ENCODE measurements at places on chromosomes 5 and 9.

- DNase-seq, result no peak
Observed at GRCh38 chr5:114208120-114208519, 153.8 kb upstream of the KCNN2 start.

- peak; percentile 5 for DNase-seq
Observed at GRCh38 chr9:18596920-18597319, 123.0 kb downstream of the ADAMTSL1 start.

GRCh38 chr5:54869691-54870090 is 115.7 kb downstream of the ESM1 start:
- DNase-seq, result no peak

- DNase-seq, result no peak
Observed at GRCh38 chr5:154273963-154274827, 83.7 kb downstream of the GALNT10 start.

- no peak for DNase-seq
Observed at GRCh38 chr9:78909566-78909965, 612.6 kb downstream of the PSAT1 start.

DNA sequence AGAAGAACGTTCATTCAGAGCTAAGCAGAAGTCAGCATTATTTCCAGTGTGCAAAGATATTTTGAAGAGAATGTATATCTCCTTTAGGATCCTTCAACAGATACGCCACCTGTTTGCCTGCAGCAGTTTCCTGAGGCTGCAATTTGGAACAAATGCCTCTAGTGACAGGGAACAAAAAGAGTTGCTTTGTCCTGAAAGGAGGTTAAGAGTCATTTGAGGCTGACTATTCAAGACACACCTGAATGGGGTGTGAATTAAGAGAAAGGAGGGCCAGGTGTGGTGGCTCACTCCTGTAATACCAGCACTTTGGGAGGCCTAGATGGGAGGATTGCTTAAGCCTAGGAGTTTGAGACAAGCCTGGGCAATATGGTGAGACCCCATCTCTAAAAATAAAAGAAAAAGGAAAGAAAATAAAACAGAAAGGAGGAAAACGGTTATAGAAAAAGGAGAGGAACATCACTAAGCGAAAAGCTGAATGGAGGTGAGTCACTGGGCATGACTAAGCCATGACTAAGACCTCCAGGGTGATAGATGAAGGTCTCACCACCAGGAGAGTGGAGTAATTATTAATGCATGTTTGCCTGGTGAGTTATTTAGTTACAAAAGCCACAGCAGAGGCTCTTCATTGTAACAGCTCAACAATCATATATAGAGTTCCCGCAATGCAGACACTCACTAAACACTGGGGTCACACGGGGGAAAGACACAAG is 255.2 kb upstream of the TNC start:
- DNase-seq, result peak; percentile 99

- DNase-seq, result peak; percentile 74
Observed at GRCh38 chr5:151571270-151572173, 19.6 kb downstream of the FAT2 start.

DNA sequence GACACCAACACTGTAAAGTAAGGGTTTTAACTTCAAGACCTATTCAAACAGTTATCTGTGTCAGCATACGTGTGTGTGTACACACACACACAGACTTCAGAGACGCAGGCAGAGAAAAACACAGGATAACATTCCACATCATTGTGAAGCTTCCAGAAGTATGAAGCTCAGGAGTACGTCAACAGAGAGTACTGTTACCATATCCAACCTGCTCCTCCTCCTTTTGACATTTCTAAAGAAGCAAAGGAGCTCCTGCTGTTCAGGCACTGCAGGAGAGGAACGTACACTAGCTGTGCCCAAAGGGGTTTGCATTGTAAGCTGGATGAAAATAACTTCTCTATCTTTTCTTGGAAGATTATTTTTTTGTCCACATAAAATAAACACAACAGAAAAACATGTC is 180.7 kb downstream of the MEF2C start:
- no peak for DNase-seq

GRCh38 chr5:88882276-88883038 is 527 bp downstream of the MEF2C start:
- no peak for DNase-seq

DNA sequence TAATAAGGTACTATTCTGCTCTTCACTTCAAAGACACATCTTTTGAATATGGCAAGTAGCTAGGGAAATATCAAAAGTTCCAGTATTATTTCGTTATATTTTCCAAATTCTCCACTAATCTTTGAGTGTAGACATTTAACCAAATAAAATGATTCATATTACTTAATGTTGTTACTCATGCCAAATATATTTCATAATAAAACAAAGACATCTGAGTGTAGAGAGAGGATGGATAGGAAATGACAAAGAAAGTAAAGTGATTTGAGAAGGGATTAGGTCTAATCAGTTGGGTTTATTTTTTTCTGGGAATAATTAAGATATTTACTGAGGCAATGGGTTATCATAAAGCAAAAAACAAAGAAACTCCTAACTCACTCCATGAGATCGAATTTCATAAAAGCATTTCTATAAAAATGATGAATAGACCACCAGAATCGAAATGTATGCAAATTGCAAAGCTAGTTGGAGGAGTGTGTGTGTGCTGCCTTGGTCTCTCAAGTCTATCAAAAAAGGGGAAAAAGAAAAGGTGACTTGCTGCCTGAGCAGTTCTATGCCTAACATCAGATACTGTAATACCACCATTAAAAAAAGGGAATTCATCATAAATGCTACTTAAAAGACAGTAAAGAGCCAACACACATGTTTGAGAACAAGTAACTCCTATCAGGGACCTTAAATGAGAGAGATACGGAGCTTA is 255.5 kb downstream of the PDE4D start:
- DNase-seq, result no peak

DNA sequence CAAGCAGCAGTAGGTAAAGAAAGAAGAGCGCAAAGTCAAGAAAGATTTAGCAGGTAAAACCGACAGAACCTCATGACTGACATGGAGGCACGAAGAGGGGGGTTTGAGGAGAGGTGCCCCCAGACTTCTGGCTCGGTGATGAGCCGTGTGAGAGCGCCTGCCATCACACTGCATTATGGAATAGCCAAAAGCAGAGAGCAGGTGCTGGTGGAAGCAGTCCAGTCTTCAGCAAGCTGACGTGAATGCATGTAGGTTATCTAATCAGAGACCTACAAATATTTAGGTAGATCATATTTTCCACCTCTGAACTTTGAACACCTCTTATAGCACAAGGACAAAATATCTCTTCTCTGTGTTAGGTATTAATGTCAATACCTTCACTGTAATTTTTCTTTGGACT is 68.4 kb downstream of the RNF130 start:
- DNase-seq, result no peak

- no peak for DNase-seq
Observed at GRCh38 chr5:177319913-177320588, 8.4 kb upstream of the MXD3 start.

DNA sequence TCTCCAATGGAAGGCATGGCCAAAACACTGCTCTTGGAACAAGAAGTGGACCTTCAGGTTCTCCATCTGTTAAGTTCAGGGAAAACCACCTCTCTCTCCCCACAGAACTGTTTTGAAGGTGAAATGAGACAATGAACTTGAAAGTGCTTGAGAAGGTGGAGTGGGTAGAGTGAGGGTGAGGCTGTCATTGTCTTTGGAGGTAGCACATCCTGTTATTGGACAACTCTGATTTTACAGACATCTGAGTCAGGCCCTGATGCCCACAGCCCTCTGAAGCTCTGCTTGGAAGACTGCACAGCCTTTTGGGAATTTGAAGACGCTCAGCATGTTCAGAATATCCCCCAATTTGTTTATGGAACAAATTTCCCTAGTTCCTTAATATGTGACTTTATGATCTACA is 27.6 kb upstream of the TEX48 start:
- DNase-seq, result no peak

- no peak for DNase-seq
Observed at GRCh38 chr5:37576552-37576951, 197.4 kb downstream of the WDR70 start.

DNA sequence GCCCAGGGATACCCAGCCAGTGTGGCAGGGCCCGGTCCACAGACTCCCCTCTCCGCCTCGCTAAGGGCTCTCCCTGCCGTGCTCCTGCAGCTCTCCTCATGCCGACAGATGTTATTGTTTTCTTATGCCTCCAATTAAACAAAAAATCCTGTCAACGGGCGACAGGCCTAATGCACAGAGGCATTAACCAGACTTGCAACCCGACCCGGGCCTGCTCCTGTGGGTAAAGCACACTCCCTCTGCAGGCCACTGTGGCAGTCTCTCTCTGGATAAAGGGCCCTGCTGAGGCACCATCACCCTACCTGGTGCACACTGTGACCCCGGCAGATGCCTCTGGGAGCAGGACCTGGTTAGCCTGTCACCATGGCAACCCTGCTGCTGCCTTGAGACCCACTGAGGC is 27.5 kb upstream of the HAND1 start:
- no peak for DNase-seq

GRCh38 chr9:121383715-121384114 is 13.7 kb upstream of the STOM start:
- no peak for DNase-seq

DNA sequence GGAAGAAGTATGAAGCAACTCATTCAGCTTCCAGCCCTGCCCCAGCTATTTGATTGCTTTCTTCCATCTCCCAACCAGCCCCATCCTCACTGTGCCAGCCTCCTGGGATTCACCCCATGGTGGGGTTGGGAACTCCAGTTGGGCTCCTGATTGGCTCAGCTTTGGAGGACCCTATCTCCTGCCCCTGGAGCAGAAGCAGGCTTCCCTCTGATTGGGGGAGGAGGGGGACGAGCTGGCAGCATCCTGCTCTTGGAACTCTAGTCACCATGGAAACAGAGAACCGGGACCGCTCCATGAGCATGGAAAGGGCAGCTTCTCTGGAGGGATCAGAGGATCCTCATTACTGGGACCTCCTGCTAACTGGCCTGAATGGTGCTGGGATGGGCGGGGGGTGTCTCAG is 2.6 kb downstream of the SLC6A7 start:
- no peak for DNase-seq

DNA sequence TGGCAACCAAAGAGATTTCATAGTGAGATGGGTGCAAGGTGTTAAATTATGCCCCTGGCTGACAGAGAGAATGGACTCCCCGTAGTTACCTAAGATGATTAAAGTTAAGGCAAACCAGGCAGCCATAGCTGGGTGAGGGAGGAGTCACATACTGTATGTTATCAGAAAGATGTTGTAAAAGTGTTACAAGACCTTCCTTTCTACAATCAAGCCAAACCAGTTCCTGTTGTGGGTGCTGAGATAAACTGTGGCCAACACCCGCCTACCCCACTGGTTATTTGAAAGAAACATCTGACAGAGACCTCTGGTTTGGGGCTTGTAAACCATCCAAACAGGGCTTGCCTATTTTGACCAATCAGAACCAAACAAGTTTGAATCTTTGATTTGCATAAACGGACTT is 684.7 kb upstream of the NUDT12 start:
- DNase-seq, result no peak

DNA sequence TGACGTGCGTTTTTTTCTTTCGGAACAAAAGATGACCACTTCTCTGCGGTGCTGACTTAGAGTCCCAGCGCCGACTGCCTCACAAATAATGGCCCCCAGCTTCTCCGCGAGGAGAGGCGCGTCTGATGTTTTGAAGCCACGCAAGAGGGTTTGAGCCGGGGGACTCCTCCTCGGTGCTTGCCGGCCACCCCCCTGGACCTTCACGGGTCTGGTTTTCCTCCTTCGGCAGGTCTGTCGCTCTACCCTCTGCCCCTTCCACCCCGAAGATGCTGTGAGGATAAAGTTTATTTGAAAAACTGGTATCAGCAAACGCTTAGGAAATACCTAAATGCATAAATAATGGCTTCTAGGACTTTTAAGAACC is 584 bp downstream of the USP20 start:
- peak; percentile 42 for DNase-seq

DNA sequence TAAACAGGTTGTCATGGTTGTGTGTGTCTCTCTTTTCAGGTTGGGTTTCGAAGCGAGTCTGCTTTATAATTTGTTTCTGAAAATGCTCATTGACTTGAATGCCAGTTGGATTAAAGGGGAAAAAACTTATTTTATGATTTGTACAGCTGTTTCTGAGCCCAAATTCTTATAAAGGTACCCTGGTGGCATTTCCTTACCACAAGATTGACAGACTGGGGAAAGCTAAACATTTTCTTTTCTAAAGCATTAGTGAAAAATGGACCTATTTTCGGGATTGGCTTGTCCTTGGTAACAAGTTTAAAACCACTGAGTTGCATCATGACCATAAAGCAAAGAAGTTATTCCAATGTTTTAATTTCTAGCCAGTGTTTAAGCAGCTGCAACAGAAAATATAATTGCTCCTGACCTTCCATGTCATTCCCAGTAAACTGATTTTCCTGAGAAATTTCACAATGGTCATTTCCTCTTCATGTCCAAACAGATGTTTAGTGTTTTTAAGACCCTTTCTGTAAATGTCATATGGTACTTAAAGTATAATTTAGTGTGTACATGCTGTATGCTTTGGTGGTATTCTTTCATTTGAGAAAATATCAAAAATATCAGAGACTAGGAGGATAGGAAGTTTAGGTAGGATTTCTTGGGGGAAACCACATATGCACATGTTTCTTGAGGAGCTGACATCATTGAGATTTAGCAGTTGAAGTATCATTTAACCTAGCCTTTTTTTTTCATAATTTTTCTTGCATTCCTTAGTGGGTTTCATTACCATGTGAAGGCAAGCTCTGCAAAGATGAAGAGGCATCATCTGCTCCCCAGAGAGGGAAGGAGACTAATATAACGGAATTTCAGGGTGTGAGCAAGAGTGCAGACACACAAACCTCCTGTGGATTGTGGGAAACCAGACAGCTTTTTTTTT is 667.1 kb upstream of the RGMB start:
- DNase-seq, result no peak

- DNase-seq, result no peak
Observed at GRCh38 chr9:116380496-116380995, 227.0 kb downstream of the PAPPA start.

DNA sequence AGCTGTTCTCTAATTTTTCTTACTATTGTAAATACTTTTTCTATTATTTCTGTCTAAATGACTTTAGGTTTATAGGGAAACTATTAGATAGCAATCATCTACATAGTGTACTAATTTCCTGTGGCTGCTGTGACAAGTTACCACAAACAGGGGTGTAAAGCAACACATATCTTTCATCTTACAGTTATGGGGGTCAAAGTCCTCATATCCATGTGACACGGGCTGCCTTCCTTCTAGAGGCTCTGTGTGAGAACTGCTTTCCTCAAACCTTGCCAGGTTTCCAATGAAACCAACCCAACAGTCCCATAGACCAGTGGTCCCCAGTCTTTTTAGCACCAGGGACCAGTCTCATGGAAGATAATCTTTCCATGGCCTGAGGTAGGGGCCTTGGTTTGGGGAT is 189.1 kb downstream of the ROR2 start:
- DNase-seq, result no peak

- DNase-seq, result no peak
Observed at GRCh38 chr5:121399879-121400278, 451.8 kb upstream of the FTMT start.

GRCh38 chr5:103346162-103346748 is 87.7 kb downstream of the MACIR start:
- DNase-seq, result no peak

- no peak for DNase-seq
Observed at GRCh38 chr5:7828269-7828668, 22.7 kb downstream of the CFAP90 start.
